Nasal cavity respiratory epithelium epithelial cell of viscerocranial mucosa (primary cell): ENCODE measurements at places on chromosomes 4 and X. TPM values are rescaled to one million over a fixed set of nuclear protein-coding genes. Genes with fewer than 3 reads are reported as not detected.

The CLCN4 gene
- total RNA-seq = 1.4 and 9.3 TPM in 2 replicates

The NAP1L3 gene
- not detected in 2 replicates for total RNA-seq

The XAGE1A gene
- total RNA-seq = not detected in 2 replicates

The CXCR3 gene
- not detected in 2 replicates for total RNA-seq

The TCEAL7 gene
- total RNA-seq = 0.34 and 0.50 TPM in 2 replicates

The LUZP4 gene
- total RNA-seq = not detected in 2 replicates

The ODAPH gene
- total RNA-seq = not detected in 2 replicates
